Stimulated activated CD8-positive, alpha-beta memory T cell treated with anti-CD3 and anti-CD28 coated beads, Interleukin-4, amount 100 ng/mL, for 1 hour (primary cell): ENCODE measurements at places on chromosomes 16 and 17.
A peak's percentile ranks its signal among the peaks of the same experiment; 100 is the strongest.

- DNase-seq = no peak
Measured at GRCh38 chr16:10266809-10267208, 84.6 kb upstream of the GRIN2A start.

- DNase-seq = no peak
Measured at GRCh38 chr16:66844342-66845079, at the start of gene CA7. CA7 (plus strand) TSS chr16:66844414; CDS start chr16:66844488, 74 bp downstream.

DNA sequence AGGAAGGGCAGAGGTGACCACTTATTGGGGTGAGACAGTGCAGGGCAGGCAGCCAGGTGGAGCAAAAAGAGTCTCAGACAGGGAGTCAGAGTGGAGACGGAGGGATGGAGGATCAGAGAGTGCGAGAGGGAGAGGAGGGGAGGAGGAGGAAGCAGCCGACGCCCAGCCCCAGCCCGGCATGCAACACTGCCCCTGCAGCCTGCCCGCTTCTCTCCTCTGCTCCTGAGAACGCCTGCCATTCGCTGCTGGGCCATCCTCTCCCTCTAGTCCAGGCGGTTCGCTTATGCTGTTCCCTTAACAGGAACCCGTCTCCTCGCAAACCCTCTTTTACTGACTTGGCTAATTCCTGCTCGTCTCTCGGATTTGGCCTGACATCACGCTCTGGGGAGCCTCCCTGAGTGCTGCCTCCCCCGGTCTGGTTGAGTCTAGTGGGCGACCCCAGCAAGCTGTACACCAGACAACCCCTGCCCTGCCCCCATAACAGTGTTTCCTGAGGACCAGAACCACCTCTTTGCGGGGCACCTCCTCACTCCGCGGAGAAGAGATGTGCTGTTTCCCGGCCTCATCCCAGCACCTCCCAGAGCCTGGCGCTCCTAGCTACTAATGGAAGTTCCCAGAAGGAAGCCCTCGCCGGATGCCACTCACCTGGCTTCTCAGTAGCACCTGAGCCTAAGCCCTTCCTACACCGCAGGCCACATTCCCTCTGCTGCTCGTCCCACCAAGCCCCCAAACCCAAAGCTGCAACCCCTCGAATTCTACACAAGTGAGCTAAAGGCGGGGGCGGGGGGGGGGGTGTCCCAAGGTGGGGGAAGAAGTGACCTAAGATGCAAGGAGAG lies 61.2 kb upstream of the CCL1 start:
- no peak for DNase-seq

- DNase-seq = no peak
Measured at GRCh38 chr17:7064261-7064660, 15.8 kb downstream of the CLEC10A start.

GRCh38 chr17:68462381-68463210 lies 5.3 kb upstream of the WIPI1 start:
- DNase-seq = peak; percentile 42

DNA sequence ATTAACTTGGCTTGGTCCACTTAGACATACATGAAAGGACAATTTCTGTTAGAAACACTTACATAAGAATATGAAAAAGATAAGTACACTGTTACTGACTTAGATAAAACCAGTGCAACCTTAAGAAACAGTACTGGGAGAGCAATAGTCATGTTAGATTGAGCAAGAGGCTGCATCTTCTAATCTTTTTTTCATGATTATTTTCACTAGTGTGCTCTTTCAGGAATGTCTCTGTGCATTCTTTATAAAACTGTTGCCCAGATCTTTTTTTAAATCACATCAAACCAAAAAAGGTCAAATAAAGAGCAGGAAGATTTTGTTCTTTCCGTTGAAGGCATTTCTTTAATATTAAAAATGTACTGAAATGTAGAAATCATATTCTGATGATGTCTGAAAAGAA lies 100.7 kb upstream of the AXIN2 start:
- DNase-seq = no peak

GRCh38 chr16:85610059-85610445 lies 3.1 kb upstream of the GSE1 start:
- DNase-seq = no peak

- no peak for DNase-seq
Measured at GRCh38 chr17:50830994-50831393, 4.4 kb upstream of the WFIKKN2 start.

- no peak for DNase-seq
Measured at GRCh38 chr17:73166731-73167581, 2.1 kb downstream of the SSTR2 start.

DNA sequence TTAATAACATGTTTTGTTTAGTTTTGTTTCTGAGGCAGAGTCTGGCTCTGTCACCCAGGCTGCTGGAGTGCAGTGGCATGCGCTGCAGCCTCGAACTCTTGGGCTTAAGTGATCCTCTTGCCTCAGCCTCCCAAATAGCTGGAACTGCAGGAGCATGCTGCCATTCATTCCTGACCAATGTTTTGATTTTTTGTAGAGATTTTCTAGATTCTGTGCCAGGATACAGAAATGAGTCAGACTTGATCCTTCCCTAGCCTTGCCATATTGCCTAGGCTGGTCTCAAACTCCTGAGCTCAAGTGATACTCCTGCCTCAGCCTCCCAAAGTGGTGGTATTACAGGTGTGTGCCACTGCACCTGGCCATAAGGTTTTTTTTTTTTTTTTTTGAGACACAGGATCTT lies 17.7 kb downstream of the TAOK1 start:
- no peak for DNase-seq

- no peak for DNase-seq
Measured at GRCh38 chr16:73306901-73307413, 259.0 kb upstream of the ZFHX3 start.

DNA sequence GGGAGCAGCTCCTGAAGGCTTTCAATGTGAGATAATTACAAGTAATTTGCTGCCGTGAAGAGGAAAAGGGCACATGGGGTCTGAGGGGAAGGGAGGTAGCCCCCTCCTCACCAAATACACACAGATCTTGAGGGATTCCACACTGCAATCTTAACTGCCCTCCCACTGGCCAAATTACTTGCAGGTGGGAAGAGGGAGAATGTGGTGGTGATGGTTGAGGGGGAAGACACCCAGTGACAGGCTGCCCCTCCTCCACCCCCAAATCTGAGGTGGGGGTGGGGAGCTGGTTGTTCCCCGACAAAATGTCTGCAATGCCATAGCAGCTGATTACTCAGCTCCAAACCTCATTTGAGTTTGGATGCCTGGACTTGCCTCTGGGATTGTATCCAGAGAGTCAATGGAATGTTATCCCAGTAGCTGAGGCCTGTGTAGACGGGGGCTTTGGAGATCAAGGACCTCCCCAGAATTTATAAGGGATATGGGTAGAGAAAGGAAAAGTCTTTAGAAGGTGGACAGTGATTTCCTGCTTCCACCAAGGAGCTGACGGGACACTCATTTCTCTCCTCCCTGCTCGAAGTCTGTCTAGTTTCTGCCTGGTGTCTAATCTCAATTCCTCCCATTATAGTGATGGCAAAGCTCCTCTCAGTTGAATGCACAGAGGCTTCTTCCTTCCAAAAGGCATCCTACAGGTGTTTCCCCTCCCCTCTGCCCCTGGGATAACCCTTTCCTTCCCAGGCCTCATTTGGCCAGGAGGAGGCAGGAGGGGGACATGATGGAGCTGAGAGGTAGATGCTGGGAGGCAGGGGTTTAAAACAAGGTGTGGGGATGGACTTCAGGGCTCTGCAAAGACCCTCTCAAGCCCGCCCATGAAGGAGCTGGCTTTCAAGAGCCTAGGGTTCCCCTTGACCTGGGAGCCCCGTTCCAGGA lies 8.7 kb downstream of the DLX4 start:
- DNase-seq = no peak

GRCh38 chr17:22461460-22462145 lies 769.3 kb downstream of the KCNJ18 start:
- DNase-seq = no peak

- DNase-seq = no peak
Measured at GRCh38 chr16:87371261-87371866, 12.2 kb downstream of the FBXO31 start.

DNA sequence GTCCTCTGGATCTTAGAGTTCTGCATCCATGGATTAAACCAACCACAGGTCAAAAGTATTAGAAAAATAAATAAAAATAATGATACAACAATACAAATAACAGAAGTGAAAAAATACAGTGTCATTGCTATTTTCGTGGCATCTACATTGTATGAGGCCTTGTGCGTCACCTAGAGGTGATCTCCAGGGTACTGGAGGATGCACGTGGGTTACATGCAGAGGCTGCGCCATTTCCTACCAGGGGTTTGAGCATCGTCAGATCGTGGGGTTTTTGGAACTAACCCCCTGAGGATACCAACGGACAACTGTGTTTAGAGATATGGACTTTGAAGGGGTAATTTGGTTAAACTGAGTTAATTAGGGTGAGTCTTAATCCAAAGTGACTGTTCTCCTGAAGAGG lies 224.7 kb downstream of the ENGASE start:
- DNase-seq = no peak

GRCh38 chr17:56826611-56827414 lies 6.9 kb downstream of the C17orf67 start:
- no peak for DNase-seq

DNA sequence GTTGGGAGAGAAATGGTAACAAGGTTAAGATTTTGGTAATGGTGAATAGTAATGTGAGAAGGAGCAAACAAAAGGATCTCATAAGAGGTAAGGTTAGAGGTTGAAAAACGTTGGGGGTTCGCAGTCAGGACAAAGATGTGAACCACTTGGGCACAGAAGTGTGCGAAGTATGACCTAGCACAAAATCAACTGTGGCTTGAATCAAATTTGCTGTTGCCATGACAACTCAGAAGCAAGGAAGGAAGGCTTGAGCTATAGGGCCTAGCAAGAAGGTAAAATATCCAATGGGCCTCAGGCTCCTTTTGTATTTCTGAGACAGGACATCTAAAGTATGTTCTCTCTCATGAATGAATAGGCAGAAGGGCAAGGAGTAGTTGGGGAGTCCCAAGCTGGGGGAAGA lies 24.5 kb upstream of the TEKT1 start:
- no peak for DNase-seq

DNA sequence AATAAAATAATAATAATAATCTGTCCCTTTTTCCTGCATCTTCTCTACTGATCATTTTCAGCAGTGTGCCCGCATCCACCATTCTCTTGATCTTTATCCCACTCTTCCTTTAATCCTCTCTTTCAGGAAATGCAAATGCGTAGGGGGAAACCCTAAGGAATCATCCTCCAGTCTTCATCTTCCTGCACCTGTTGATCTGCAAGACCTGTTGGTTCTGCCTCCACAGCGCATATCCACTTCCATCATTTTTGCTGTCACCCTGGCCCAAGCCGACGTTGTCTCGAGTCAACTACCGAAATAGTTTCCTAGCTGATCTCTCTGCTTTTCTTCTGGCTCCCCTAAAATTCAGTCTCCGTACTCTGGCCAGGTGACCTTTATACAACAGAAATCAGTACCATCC lies 24.5 kb downstream of the ADORA2B start:
- no peak for DNase-seq

DNA sequence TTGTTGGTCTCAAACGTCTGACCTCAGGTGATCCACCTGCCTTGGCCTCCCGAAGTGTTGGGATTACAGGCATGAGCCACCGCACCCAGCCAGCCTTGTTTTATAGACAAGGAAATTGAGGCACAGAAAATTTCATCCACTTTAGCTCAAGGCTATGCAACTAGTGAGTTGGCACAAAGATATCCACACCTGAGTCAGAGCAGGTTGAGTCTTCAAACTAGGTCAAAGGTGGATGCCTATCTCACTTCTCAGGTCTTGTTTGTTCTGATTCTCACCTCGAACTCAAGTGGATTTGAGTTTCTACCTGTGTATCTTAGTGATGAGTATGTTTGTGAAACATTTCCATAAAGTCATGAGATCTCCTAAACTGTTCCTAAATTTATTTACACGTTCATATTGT lies 35.6 kb upstream of the GAS7 start:
- DNase-seq = no peak

DNA sequence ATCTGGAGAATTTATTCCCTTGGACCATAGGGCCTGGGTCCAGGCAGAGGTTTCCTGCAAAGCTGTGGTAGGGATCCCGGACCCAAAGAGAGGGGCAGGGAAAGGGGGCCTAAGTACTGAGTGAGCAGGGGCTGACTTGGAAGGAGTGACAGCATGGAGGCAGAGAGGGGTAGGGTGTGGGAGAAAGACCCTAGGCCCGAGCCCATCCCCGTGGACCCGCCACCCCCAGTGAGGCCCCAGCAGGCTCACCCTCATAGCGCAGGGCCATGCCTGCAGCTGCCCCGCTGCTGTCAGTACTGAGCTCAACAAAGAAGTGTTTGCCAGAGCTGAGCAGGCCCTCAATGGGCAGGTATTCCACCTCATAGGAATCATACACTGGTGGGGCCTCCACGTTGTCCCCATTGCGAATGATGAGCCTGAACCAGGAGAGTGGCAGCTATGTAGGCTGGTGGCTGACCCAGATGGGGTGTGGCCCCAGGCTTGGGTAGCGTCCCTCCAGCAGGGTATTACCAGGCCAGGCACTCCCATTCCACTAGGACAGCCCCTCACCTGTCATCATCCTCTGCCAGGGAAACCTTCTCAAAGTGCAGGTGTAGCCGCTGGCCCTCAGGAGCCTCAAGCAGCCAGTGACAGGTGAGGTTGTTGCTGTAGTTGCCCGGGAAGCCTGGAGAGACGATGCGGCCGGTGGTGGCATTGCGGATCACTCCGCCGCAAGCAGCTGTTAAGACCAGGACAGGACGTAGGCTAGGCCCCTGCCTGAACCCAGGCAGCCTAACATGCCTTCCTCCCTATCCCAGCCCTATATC lies 9.1 kb upstream of the PHF12 start:
- DNase-seq = no peak

DNA sequence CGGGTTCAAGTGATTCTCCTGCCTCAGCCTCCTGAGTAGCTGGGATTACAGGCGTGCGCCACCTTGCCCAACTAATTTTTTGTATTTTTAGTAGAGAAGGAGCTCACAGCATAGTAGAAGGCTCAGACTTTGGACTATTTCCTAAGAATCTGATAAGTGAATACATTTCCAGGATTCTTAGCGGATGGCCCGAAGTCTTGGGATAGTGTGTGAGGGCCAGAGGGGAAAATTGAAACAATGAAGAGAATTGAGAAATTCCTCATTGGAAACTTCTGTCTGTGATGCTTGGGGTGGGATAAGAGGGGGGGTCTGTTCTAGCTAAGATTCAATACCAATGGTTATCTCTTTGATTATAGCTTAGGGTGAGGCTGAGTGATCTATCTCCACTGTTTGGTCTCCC lies 183.3 kb downstream of the MSI2 start:
- no peak for DNase-seq
